ENCODE measurements at places on chromosomes 11 and 22.

DNA sequence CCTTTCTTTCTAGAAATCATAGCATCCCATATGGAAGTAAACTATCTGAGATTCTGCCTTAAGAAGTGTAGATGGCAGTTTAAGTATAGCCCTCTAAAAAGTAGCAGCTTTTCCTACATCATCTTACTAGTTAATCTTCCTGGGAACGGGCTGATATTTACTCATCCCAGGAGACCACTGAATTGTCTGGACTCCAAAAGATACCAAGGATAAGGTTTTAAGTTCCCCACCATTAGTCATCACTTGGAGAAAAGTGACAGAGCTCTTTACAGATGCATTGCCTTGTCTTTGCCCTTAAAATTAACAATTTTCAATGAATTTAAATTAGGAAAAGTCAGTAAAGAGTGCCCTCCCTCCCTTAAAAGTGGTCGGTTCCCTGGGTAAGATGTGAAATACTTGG lies 129.5 kb downstream of the MAML2 start:
- peaks cover 60% of the 10 kb centered on the region for H3K4me1 ChIP-seq
- DNase-seq = no peak
- no peaks in the 10 kb centered on the region for H3K36me3 ChIP-seq

DNA sequence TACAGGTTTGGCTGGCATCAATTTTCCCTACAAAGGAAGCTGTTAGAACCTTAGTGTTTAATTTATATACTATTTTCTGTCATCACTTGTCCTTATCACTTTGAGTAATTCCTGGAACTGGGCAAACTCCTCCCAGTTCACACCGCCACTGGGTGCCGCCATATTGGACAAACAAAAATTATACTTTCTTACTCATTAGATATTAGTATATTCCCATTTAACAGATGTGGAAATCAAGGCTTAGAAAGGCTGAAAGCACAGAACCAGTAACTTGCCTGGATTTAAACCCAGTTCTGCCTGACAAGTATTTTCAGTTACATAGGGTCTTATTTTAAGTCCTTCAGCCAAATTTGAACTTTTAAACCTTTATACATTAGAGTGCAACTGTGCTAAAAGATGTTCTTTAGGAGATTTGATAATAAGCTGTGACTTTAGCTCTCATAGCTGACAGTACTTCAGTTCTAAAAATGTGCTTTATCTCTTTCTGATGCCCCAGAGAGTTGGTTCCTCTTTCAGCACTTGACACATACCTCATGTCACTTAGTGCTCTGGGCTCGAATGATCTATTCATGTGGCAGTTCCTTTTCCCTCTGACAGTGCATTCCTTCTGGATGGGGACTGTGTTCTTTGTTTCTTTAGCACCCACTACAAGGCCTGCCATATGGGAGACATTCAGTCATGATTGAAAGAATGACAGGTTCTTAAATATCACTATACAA lies 25.4 kb downstream of the COA4 start:
- no peaks in the 10 kb centered on the region for H3K27me3 ChIP-seq
- no peak for DNase-seq
- H3K4me1 ChIP-seq = no peaks in the 10 kb centered on the region
- H3K4me3 ChIP-seq = no peak overlapping the region
- H3K36me3 ChIP-seq = peaks cover 14% of the 10 kb centered on the region

- H3K36me3 ChIP-seq = no peaks in the 10 kb centered on the region
- no peak overlapping the region for H3K4me3 ChIP-seq
- no peaks in the 10 kb centered on the region for H3K4me1 ChIP-seq
- peak; percentile 10 for DNase-seq
- H3K27me3 ChIP-seq = peaks cover 7% of the 10 kb centered on the region
Observed at GRCh38 chr11:117734601-117735024, 62.4 kb downstream of the DSCAML1 start.

GRCh38 chr11:63719987-63720386 lies 38.7 kb downstream of the RTN3 start:
- no peak overlapping the region for H3K27ac ChIP-seq
- DNase-seq = no peak
- no peak overlapping the region for H3K4me3 ChIP-seq
- no peaks in the 10 kb centered on the region for H3K27me3 ChIP-seq

- H3K4me3 ChIP-seq = no peak overlapping the region
- no peaks in the 10 kb centered on the region for H3K27me3 ChIP-seq
- H3K4me1 ChIP-seq = peaks cover 6% of the 10 kb centered on the region
- no peak overlapping the region for H3K27ac ChIP-seq
- peaks cover 14% of the 10 kb centered on the region for H3K36me3 ChIP-seq
Observed at GRCh38 chr11:117183724-117184349, 5.3 kb downstream of the SIDT2 start.

DNA sequence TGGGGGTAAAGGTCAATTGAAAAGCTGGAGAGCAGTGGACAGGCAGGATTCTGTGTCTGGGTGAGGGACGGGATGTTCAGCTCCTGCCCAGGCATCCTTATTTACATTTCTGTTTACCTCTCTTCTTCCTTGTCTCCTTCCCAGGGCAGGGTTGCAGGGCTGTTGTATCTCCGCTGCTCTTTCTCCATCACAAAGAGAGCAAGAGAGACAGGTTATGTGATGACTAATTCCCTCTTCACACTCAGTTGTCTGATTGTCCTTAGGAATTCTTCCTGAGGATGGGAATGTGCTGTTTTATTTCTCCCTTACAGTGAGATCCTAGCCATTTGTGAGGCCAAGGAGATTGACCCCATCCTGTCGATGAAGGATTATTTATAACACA lies 104.9 kb downstream of the VPREB1 start:
- no peaks in the 10 kb centered on the region for H3K4me1 ChIP-seq
- H3K4me3 ChIP-seq = no peak overlapping the region
- DNase-seq = no peak

DNA sequence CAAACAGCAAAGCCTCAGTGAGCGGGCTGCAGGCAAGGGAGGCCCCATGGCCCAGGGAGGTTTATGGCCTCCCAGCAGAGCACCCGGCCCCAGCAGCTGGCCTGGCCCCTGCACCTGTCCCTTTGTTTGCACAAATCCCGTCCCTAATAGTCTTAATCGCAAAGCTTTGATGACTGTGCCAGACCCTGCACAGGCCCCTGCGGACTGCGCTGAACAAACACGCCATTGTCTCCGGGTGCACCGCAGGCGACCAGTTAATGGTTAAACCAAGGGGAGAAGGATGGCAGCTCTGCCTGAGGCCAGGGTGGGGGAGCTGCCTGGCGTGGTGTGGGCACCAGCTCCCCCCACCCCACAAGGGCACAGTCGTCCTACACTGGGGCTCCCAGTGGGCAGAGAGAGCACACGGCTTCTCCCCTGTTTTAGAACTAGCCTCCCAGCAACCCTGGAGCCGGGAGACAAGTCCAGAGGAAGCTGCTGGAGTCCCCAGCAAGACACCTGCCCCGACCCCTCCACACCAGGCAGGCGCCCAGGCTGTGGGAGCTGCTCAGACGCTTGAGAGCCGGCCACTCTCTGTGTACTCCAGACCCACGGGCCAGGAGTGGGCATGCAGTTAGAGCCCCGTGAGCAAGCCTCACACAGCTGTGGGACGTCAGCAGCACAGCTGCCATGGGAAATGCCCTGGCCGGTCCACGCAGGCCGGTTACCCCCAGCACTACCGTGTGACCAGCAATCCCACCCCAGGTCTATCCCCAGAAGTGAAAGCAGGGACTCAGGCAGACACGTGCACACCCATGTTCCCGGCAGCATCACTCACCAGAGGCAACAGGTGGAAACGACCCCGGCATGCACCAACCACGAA lies 39.7 kb upstream of the TH start:
- DNase-seq = peak; percentile 50
- H3K27ac ChIP-seq = no peak overlapping the region
- no peaks in the 10 kb centered on the region for H3K36me3 ChIP-seq
- H3K4me3 ChIP-seq = no peak overlapping the region
- H3K4me1 ChIP-seq = no peaks in the 10 kb centered on the region
- no peaks in the 10 kb centered on the region for H3K27me3 ChIP-seq

- no peak for DNase-seq
- no peak overlapping the region for H3K4me3 ChIP-seq
- H3K4me1 ChIP-seq = no peaks in the 10 kb centered on the region
- H3K36me3 ChIP-seq = no peaks in the 10 kb centered on the region
- no peaks in the 10 kb centered on the region for H3K27me3 ChIP-seq
- H3K27ac ChIP-seq = no peak overlapping the region
Observed at GRCh38 chr11:134840945-134841344, 428.9 kb upstream of the B3GAT1 start.

- H3K36me3 ChIP-seq = no peaks in the 10 kb centered on the region
- no peak overlapping the region for H3K27ac ChIP-seq
- no peak overlapping the region for H3K4me3 ChIP-seq
- no peak for DNase-seq
- H3K27me3 ChIP-seq = peaks cover 10% of the 10 kb centered on the region
Observed at GRCh38 chr11:72220696-72221363, 3.7 kb upstream of the INPPL1 start.
